ENCODE measurements at places on chromosomes 1 and 21.

GRCh38 chr1:31954607-31955283, 16.6 kb upstream of the PTP4A2 start:
- no peak for DNase-seq

- DNase-seq, result no peak
Measured at GRCh38 chr1:230979389-230979716, 459 bp downstream of the ARV1 start.

GRCh38 chr21:43974791-43975468, 37.2 kb upstream of the TRAPPC10 start:
- no peak for DNase-seq

DNA sequence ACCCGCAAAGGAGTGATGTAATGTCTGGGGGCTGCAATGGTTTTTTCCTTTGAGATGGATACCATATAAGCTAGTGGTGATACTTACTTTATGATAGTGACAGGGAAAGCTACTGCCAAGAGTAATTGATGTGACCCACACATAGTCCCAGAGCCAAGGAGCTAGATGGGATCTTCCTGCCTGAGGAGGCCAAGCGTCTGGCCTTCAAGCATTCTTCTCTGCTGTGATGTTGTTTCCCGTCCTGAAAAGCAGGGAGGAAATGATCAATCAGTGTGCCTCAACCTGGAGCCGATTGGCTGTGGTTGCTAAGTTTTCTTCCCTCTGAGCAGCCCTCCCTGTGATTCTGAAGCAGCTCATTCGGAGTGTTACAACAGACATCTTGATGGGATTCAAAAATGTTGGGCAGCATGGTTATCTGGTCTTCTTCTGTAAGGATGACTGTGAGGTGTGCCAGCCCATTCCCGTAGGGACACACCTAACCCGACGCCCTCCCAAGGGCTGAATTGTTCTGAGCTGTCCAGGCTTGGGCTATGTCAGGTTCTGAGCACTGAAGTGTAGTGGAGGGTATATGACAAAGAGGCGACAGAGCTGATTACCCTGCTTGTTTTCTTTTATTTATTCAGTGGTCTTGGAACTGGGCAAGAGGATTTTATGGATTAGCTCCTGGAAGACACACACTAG, 56.7 kb downstream of the UCK2 start:
- DNase-seq, result no peak

DNA sequence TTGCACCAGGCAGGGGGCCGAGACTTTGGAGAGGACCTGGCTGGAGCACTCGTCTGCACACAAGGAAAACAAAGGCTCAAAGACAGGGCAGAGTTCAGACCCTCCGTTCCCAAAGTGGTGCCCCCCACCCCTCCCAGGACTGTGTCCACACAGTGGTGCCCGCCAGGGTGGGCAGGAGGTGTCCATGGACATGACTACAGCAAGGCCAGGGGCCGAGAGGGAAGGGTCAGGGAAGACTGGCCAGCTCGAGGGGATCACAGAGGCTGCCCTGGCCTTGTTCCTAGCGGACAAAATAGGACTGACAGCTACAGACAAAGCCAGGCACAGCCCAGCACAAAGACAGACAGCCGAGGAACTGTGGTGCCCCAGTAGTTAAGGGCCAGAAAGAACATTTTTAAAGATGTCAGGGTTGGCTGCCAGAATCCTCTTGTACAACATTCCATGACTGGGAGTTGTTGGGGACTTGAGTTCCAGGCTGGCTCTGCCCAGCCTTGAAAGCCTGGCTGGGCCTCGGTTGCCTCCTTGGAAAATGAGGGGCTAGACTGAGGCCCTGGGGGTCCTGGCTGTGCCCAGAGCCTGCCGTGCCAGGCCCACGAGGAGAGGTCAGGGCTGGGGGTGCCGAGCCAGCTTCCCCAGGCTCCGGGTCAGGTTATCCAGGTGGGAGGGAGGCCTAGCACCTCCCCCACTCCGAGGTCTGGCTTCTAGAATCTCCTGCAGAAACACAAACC, 63.7 kb downstream of the SLX9 start:
- DNase-seq, result no peak

DNA sequence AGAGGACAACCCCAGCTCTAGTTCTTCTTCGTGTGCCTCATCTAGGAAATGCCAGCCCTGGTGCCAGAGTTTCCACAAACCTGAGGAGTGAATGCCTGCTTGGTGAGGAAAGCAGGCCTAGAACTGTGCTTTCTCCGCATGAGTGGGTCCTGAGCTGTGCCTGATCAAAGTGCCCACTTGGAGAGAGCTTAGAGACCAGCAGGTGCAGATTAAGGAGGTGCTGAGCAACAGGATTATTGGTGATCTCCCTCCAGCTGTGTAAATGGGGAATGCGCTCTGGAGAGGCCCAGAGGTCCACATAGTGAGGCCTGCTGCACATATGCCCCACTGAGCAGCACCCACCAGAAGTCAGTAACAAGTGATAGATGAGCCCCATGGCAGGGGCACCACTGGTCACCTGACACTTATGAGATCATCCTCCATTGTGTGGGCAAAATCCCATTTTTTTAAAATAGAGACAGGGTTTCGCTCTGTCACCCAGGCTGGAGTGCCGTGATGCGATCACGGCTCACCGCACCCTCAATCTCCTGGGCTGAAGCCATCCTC, 127.2 kb upstream of the ZC3H12A start:
- DNase-seq, result no peak

DNA sequence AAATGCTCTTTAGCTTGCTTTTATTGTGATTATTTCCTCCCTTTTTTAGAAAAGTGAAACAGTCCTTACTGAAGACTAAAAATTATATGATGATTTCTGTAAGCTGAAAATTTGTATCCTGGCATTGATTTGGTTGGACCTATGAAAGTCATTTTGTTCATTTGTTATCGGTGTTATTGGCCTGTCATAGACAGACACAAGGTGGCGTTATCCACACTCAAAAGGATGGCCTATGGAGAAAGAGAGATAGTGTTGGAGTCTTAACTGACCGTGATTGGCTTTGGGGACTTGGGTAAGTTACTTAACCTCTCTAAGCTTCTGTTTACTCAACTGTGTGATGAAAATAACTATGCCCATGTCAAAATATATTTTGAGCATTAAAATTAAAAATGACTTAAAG, 203.6 kb upstream of the CHODL start:
- no peak for DNase-seq

GRCh38 chr1:230509281-230509977, 83.3 kb upstream of the PGBD5 start:
- no peak for DNase-seq

DNA sequence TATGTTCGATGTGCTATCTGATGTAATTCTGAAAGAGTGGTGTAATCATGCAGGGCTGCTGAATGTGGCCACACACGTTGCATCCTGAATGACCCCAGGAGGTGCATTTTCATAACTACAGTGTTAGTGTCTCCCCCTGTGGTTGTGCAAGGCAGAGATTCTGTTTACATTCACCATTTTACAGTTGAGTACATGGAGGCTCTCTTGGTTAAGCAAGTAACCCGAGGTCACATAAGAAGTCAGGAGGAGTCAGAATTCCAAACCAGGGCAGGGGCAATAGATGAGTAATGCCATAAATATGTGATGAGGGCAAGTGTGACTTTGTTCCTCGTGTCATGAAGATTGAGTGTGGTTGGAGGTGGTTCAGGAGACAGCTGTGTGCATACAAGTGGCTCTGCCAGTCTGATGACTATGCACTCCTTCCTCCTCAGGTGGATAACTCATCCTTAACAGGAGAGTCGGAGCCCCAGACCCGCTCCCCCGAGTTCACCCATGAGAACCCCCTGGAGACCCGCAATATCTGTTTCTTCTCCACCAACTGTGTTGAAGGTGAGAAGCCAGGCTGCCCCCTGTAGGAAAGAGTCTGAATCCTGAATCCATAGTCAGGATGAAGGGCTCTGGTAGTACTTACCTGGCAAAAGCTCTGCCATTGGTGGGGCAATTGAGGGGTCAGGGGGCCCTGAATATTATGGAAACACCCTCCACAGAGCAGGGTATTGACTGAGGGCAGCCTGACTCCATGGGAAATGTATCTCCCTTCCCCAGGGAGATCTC, 9.3 kb downstream of the ATP1A2 start:
- DNase-seq, result no peak

DNA sequence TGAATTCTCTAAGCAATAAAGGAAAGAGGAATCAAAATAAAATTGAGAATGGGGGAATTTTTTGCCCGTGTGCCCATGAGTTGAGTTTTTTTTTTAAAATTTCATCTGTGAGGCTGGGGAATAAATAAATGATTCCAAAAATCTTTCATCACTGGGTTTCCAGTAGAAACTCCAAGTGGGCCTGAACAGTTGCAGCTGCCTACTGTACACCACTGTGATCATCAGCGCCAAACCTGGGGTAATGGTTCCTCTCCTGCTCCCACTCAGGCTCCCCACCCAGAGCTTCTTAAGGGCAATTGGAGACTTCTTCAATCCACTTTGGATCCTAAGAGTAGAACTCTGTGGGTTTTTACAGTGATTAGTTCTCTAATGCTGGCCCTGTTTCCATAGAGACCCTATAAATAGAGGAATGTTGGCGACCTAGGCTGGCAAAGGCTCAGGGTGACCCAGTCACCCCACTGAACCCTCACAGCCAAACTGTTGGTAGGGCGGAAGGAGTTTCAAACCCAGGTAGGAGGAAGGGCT, 9.3 kb downstream of the TMCC2 start:
- DNase-seq, result no peak

- DNase-seq, result no peak
Measured at GRCh38 chr1:110112143-110112542, at the start of gene UBL4B. Gene UBL4B (plus strand): TSS chr1:110112443. CDS start chr1:110112535, 92 bp downstream.

DNA sequence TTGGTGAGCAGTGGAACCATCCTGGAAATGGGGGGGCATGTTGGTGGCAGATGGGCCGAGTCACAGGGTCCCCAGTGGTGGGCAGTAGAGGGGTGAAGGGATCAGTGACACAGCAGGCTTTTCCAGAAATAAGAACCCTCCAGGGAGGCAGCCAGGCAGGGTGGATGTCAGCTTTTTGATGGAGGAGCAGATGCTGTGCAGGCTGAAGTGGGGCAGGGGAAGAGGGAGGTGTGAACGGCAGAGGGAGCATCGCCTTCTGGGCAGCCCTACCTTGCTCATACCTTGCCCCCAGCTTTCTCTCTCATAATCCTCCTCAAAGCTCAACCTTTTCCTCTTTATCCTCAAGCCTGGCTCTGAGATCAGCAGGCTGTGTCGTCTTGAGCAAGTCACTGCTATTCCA, 131.8 kb upstream of the IPO9 start:
- no peak for DNase-seq

DNA sequence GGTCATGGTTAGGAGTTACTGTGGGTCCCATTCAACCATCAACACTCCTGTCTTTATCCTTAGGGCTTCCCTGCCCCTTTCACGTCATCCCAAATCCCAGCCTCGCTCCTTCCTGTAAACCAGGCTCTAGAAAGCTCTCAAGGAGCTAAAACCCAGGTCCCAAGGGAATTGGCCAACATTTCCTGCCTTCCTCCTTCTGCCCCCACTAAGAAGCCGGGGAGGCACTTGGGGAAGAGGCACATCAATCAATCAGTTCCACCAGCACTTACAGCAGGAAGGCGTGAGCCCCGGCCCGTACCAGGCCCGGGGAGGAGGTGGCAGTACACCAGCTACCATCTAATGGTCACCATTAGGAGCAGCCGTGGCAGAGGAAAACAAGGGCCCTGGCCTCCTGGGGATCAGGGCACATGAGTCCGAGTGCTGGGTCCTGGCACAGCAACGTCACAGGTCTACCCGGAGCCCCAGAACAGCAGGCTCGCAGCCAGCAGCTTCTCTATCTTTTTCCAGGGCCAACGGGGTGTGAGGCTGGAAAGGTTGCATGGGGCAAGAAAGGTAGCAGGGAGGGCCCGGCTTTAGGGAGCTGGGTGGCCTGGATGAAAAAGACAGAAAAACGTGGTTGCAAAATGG, 108.6 kb downstream of the CASZ1 start:
- no peak for DNase-seq

GRCh38 chr1:168792142-168792541, 63.1 kb upstream of the DPT start:
- no peak for DNase-seq

DNA sequence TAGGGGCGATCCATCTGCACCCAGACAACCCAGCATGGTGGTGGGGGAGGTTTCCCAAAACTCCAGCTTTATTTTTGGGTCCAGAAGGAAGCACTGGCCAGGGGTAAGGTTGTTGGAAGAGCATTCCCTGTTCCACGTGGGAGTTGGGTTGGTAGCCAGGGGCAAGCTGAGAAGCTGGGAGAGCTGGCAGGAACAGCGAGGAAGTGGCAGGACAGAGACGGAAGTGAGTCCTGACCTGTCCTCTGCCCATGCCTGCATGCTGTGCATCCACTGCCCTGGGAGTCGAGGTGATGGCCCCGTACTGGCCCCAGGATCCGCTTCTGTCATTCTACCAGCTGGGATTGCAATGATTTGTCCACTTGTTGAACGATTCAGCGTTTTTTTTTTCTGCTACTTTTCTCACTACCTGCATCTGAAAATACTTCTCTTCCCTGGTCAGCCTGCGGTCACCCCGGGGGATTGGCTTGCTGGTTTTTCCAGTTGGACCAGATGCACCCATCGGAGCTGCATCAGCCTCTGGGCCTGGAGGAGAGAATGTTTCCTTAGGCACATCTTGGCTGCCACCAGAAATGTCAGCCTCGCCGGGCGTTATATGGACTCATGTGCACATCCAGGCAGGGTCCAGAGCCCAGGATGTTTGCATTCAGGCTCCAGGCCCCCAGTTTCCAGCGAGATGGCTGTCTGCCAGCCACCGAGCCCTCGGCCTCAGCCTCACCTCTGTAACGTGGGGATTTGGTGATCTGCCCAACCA, 28.3 kb upstream of the TMPRSS2 start:
- no peak for DNase-seq

- no peak for DNase-seq
Measured at GRCh38 chr1:29684141-29684540, 447.8 kb downstream of the PTPRU start.

DNA sequence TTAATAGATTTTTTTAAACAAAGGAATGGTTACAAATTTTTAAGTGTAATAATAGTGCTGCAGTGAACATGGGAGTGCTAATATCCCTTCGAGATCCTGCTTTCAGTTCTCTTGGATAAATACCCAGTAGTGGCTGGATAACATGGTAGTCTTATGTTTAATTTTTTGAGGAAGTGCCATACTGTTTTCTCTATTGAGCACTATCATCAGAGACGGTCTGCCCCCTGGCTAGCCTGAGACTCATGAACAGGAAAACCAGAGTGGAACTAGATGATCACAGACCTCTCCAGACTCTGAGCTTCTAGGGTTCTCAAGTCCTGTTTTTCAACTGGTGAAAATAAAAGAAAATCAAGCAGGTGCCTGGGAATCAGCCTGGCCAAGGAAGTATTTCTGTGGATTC, 97.3 kb upstream of the MARK1 start:
- no peak for DNase-seq

GRCh38 chr1:8809342-8809736, 8.1 kb downstream of the RERE start:
- DNase-seq, result no peak
